Occipital lobe (tissue), 3 donors: ENCODE measurements at places on chromosomes 5 and 9.

GRCh38 chr5:93915142-93915553 lies 173.7 kb upstream of the POU5F2 start:
- no peak for DNase-seq

- DNase-seq = no peak
Measured at GRCh38 chr9:33506626-33507370, 17.3 kb upstream of the ANKRD18B start.

- no peak for DNase-seq
Measured at GRCh38 chr5:173354645-173355044, 26.4 kb upstream of the STC2 start.

DNA sequence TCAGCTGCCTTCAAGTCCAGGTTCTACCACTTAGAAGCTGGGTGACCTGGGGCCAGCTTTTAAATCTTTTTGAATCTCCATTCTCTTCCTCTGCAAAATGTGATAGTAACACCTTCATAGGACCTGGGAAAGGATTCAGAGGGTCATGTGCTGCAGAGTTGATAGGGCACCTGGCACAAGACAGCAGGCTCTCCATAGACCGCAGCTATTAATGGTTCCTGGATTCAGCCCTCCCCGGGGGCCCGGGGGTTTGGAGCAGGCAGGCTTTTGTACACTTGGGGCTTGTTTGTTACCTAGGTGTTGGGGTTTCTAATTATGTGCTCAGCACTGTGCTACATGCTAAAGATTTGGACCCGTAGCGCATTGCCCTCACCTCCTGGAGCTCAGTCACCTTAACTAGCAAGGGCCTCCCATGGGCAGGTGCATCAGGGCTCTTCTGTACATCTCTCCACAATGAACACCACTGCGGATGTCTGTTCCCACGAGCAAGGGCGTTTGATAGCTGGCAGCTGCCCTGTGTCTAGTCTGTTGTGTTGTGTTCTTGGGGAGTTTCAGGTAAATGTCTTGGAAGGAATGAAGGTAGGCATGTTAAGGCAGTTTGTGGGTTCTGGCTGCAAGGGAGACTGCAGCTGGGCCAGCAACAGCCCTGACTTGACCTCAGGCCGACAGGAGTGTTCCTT lies 12.1 kb downstream of the PRRC2B start:
- no peak for DNase-seq

GRCh38 chr9:126036881-126037291 lies 289.7 kb downstream of the PBX3 start:
- no peak for DNase-seq

GRCh38 chr5:34669931-34670516 lies 13.9 kb downstream of the RAI14 start:
- no peak for DNase-seq

GRCh38 chr5:148956477-148957385 lies 106.1 kb downstream of the SH3TC2 start:
- no peak for DNase-seq

- DNase-seq = no peak
Measured at GRCh38 chr5:87354496-87354895, 58.2 kb downstream of the CCNH start.

GRCh38 chr5:75622564-75622963 lies 11.3 kb downstream of the ANKDD1B start:
- no peak for DNase-seq

- no peak for DNase-seq
Measured at GRCh38 chr5:138504799-138505198, 38.2 kb downstream of the ETF1 start.

DNA sequence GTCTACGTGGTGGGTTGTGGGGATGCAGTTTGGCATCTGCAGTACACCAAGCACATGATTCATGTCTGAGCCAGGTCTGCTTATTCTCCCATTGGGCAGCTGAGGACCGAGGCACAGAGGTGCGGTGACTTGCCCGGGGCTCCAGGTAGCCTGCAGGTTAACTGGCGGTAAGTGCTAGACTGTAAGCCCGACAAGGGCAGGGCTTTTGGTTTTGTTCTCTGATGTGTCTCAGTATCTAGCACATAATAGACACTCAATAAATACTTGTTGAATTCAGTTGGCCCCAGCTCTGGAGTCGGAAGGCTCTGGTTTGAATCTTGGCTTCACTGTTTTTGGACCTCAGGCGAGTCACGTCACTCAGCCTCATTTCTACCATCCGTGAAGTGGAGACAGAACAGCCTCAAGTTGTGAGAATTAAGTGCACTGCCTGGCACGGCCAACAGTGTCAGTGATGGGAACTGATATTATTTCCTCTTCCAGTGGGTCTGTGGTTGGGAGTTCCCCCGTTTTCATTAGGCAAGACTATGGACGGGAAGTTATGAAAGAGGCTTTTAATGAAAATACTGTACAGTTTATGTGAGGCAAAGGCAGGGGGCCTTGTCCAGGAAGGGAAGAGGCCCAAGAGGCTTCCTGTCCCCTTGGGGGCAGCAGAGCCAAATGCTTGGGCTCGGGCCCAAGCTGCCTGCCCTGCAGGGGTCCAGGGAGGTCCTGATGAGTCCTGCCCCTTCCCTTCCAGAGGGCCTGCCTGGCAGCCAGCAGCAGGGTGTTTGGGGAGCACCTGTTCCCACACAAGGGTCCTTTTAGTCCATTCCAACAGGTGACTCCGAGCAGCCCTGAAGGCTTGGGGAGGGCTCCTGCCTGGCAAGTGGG lies 3.3 kb downstream of the PRELID1 start:
- no peak for DNase-seq

- no peak for DNase-seq
Measured at GRCh38 chr5:173027905-173028304, 28.2 kb upstream of the CREBRF start.

DNA sequence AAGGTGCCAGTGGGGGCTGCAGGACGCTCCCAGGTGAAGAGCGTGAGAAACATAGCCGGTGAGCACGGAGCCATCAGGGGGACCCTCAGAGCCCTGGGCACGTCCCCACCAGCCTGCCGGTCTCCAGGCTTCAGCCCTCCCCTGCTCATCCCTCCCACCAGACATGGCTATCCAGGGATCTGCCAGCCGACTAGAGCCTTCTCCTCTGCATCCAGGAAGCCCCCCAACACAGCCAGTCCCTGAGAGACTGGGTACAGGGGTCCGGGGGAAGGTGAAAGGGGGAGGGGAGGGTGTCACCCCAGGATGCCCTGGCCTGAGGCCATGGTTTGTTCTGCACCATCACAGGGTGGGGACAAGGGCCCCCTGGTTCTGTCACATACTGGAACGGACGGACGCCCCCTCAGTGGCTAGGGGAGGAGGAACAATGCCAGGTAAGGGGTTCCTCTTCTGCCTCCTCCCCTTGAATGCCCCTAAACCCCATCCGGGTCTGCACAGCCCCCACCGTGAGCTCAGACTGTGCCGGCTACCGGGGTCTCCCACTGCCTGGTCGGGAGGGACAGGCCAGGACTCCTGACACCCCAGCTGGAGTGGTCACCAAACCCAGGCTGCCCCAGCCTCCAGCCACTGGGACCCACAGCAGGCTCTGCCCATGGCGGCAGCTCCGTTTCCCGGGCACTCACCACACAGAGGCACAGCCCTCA lies 34.3 kb downstream of the NACC2 start:
- DNase-seq = no peak

DNA sequence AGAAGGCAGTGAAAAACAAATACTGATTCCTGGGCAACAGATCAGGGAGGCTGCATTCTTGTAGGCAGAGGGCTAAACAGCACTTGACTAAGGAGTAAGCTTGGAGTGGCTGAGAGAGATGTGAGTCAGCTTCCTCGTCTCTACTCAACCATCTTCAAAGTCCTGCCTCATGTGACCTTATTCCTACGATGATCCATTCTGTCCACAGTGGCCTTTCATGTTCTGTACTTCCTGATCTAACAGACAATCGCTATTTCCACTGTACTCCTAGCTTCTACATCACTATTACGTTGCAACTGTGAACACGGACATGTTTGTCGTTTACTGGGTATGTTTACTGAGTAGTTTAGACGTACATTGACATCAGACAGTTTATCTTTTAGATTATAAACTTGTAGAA lies 365.4 kb downstream of the ARL15 start:
- no peak for DNase-seq

DNA sequence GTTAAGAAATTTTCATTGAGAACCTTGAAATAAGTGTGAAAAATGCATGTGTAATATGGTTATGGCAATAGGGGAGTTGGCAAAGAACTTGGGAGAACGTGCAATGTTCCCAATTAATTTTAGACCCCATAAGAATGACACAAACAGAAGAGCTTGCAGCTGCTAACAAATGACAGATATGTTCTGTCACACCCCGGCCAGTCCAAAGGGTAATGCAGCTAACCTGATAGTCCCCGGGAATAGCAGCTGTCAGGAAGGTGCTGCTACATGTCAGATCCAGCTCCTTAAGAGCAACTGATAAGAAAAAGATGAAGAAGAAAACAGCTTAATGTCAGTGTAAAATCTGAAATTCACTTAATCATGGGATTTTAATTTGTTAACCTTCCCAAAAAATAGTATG lies 30.4 kb downstream of the SEMA5A start:
- no peak for DNase-seq

DNA sequence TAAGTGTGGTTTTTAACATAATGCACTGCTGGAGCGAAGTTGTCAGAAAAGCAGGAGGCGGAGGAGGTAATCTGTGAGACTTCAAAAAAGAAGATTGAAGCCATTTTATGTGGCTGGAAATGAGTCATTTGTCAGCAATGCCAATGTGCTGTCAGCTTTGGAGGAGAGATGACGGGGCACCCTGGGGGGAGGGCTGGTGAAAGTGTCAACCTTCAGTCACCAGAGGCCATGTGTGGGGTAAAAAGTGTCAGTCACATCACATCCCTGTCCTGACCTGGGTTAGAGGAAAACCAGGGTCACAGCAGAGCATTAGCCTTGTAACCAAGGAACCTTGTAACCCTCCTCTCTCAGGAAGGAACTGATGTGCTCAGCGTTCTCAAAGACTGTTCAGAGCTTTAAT lies 59.1 kb downstream of the TLR4 start:
- no peak for DNase-seq

GRCh38 chr9:130183133-130183762 lies 11.0 kb downstream of the NCS1 start:
- no peak for DNase-seq

- no peak for DNase-seq
Measured at GRCh38 chr9:37531699-37532098, 44.5 kb downstream of the FBXO10 start.

DNA sequence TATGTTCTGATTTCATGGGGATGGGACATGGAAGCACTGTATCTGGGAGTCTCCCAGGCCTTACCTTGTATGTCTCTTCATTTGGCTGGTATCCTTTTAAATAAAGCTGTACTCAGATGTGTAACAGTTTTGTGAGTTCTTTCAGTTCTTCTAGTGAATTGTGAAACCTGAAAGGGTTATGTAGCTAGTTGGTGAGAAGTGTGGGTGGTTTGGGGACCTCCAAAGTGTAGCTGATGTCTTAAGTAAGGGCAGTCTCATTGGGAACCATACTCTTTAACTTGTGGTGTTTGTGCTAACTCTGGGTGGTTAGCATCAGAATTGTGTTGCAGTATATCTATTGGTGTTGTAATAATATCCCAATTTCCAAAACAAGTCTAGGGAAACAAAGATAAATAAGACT lies 166.9 kb upstream of the CCNH start:
- DNase-seq = no peak

GRCh38 chr5:160435532-160435931 lies 13.9 kb downstream of the PTTG1 start:
- no peak for DNase-seq

- no peak for DNase-seq
Measured at GRCh38 chr9:131810351-131811170, 70.7 kb upstream of the RAPGEF1 start.

GRCh38 chr9:90107726-90108655 lies 503.2 kb downstream of the GADD45G start:
- DNase-seq = no peak

DNA sequence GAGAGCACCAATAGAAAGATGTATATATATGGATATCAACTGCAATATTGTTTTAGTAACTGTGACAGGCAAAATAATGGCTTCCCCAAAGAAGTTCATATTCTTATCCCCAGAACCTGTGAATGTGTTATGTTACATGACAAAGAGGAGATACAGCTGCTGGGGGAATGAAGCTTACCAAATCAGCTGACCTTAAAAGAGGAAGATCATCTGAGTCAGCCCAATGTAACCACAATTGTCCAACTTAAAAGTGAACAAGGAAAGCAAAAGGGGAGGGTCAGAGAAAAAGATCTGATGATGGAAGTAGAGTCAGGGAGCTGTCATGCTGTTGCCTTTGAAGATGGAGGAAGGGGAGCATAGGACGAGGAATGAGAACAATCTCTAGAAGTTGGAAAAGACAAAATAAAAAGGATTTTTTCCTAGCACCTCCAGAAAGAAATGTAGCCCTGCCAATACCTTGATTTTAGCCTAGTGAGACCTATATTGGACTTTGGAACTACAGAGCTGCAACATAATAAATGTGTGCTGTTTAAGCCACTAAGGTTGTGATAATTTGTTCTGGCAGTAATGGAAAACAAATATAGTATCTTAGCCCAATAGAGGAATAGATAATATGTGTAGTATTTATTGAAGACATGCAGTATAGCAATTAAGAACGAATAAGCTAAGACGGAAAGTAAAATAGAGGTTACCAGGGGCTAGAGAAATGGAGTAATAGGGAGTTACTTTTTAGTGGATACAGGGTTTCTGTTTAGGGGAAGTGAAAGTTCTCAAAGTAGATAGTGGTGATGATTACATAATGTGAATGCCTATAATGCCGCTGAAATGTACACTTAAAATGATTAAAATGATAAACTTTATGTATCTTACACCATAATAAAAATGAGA lies 115.9 kb downstream of the PIK3R1 start:
- no peak for DNase-seq

- no peak for DNase-seq
Measured at GRCh38 chr5:55160493-55161209, 680 bp downstream of the GPX8 start.

DNA sequence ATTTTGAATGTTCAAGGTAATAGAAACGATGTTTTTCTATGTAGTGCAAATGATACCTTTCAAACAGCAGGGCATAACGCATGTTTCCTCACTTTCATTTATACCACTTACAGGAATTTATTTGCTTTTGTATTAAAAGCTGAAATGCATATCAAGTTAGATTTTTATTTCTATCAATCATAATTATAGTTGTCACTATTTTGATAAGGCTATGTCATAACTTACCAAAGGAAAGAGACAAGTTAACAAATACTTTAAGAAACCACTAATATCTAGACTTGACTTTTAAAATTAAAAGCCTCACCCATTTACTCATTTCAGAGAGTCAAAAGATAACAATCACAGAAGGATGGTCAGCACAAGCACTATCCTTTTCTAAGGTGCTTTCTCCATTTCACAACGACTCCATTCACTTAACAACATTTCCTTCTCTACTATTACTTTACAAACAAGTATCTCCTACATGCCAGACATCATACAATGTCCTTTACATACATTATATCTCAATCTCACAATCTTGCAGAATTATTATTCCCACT lies 12.6 kb downstream of the ERP44 start:
- DNase-seq = no peak

- no peak for DNase-seq
Measured at GRCh38 chr9:135076143-135076875, 11.2 kb upstream of the OLFM1 start.
